NCI-H2081 treated with DMSO at 0.1 percent for 48 hours (cell line): ENCODE measurements at places on chromosomes 12 and 14.

DNA sequence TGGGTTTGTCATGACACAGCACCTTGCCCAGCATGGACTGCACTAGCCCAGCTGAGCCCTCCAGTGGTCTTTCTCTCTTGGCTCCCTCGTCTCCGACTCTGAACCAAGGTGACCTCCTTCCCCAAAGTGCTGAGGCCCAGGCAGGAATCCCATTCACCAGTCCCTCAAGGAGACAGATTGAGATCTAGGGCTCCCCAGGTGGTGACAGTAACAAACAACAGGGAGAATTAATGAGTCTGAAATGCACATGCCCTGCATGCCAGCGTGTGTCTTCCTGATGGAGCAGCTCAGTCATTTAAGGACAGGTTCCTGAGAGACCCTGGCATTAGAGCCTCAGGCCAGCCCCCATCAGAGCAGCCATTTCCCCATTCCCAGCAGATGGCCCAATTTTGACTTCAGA is 51.4 kb upstream of the OAS1 start:
- no peak for DNase-seq

- no peak for DNase-seq
Observed at GRCh38 chr14:51451561-51451960, 200.1 kb upstream of the FRMD6 start.

GRCh38 chr14:75452900-75453816 is 25.3 kb downstream of the JDP2 start:
- no peak for DNase-seq

GRCh38 chr14:68978172-68978911 is 760 bp downstream of the ACTN1 start:
- no peak for DNase-seq

DNA sequence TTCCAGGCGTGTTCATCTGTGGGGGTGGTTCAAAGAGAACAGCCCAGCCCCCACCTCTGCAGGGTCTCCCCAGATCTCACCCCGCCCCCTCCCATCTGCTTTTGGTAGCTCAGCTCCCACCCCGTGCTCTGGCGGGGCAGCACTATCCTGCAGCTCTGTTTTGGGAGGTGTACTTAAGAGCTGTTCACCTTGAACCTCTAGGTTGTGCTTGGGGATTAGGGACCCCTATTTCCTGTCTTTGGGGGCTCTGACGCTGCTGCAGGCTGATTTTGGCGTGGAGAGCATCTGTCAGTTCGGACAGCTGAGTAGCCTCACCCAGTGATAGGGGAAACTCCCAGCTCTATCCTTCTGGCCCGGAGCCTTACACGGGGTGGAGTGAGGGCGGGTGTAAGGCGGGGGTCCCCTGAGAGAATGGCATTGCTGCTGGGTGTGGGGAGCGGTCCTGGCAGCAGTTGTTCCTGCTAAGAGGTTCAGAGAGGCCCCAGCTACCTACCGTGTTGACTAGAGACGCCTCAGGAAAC is 765 bp downstream of the TMEM120B start:
- no peak for DNase-seq

GRCh38 chr12:66154776-66155175 is 15.0 kb downstream of the TMBIM4 start:
- DNase-seq: no peak

GRCh38 chr14:46058964-46059563 is 592.5 kb downstream of the RPL10L start:
- DNase-seq: no peak

GRCh38 chr12:72179841-72180240 is 92.3 kb upstream of the TRHDE start:
- no peak for DNase-seq

DNA sequence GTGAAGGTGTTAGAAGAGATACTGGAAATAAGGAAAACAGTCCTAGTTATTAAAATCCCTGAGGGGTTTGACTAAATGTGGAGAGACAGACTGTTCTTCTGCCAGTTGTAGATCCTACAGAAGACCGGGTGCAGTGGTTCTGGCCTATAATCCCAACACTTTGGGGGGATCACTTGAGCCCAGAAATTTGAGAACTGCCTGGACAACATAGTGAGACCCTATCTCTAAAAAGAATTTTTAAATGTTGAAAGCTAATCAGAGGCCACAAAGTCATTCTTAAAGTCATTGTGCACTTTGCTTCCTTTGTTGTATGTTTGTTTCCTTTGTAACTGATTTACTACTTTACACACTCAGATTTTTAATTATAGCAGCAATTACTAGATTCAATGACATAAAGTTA is 61.2 kb upstream of the RASSF3 start:
- no peak for DNase-seq

DNA sequence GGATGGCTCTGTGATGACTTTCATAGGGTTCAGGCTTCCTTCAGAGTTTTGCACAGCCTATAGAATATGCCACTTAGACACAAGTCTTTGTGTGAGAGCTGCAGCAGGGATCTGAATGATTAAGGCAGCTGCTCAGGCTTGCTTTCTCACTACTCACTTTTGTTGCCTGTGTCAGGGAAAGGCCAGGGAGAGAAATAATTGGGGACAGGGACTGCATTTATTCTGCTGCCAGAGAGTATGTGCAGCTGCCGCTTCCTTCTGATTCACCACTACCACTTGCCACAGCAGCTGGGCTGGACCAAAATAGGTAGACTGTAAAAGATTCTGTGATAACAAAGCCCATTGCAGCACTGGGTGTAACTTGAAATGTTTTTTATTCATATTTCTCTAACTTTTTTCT is 49.7 kb downstream of the TRMT5 start:
- DNase-seq: peak; percentile 59

GRCh38 chr12:79818856-79819255 is 116.0 kb downstream of the PPP1R12A start:
- DNase-seq: no peak

DNA sequence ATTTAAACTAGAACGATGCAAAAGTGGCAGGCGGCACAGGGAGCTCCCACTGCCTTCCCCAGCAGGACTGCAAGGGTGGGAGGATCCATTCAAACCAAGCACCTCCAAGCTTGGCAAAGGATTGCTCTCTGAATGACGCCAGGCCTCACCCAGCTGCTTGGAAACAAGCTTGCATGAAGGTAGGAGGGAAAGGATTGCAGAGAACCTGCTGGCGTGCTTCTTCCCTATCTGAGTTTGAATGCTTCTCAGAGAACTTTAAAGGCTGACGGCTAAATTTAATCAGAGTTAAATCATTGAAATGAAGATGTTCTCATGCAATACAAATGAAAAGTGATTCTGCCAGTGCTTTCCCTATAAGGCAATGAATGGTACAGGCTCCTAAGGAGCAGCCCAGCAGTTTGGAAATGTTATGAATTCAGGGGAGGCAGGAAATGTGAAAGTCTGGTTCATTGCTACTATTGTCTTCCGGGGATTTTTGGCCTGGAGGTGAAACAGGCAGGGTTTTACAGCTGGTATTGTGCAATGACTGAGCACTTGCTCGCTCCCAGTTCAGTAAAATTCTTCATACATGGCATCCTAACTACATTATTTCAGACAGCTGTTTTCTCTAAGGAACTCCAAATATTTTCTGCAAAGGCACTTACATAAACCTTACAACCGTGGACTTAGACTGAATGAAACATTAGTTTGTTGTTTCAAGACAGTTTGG is 31.9 kb upstream of the DUSP6 start:
- DNase-seq: no peak

DNA sequence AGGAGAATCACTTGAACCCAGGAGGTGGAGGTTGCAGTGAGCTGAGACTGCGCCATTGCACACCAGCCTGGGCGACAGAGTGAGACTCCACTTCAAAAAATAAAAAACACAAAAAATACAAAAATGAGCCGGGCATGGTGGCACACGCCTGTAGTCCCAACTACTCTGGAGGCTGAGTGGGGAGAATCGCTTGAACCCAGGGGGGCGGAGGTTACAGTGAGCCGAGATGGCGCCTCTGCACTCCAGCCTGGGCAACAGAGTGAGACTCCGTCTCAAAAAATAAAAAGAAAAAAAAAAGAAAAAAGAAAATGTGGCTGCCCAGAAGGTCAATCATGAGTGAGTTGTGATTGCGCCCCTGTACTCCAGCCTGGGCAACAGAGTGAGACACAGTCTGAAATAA is 9.2 kb downstream of the DNAJC22 start:
- no peak for DNase-seq

DNA sequence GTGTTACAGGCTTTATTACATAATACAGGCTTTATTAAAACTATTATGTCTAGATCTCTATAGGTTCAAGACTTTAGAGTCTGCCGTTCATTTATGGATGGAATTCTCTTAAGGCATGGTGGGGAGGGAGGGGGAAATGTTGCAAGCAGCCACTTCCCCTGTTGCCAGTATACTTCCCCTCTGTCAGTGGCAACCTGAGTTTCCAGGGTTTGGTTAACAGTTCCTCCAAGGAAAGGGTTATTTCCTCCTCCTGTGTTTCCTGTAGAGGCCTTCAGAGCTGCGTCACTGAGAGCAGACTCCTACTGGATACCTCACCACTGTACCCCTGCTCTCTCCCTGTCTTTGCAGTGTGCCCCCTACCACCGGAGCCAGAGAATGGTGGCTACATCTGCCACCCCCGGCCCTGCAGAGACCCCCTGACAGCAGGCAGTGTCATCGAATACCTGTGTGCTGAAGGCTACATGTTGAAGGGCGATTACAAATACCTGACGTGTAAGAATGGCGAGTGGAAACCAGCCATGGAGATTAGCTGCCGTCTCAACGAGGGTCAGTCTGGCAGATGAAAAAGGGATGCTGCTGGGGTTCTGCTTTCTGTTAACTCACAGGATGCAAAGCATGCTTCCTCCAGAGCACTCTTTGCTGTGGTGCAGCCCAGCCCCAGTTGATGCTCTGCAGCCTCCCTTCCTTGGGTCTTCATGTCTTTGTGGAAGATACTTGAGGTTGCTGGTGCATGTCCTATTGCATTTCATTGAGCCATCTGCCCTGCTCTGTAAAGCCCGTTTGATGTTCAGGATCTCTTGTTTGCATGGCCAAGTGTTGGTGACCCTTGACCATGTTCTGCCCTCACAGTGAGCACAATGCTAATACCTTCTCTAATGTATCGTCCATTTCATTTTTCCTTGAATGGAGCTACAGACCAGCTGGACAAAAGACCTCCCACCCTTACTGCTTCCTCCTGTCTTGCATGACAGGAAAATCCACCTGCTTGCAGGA is 63.6 kb upstream of the SRSF5 start:
- DNase-seq: no peak

DNA sequence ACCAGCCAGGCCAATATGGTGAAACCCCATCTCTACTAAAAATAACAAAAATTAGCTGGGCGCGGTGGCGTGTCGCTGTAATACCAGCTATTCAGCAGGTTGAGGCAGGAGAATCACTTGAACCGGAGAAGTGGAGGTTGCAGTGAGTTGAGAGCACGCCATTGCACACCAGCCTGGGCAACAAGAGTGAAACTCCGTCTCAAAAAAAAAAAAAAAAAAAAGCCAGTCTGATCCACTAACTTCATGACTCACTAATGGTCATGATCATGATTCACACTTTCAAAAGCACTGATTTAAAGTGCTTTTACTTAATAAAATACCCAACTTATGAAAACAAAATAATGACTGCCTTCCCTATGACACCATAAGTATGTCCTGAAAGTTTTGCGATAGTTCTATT is 38.4 kb upstream of the CPM start:
- no peak for DNase-seq
